ENCODE measurements at places on chromosomes 1 and 21.

DNA sequence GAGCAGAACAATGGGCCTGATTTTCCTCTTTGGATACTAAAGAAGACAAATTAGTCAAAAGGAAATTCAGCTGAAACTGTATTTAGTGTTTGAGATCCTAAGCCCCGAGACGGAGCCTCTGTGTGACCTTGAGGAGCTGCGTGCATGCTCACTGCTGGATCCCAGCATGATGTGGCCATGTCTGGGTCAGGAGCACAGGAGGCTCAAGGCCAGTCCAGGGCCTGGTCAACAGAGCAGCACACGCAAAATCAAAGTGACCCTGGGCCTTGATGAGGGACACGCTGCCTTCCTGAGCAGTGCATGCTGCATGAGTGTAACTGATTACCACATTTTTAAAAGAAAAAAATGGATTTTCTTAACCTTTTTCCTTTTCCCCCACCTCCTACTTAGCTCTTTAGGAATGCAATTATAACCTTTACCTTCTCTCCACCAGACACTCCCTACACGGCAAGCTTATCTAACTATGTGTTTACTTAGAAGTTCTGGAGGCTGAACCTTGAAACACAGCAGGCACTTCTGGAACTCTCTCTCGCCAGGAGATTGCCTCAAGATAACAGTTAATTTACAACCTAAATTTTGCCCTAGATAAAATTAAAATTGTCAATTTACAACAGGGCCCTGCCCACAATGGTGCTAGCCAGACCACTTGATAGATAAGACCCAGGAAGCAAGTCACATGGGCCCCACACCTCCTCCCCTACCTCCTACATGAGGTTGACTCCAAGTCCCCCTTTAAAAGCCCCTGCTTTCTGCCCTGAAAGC is 144.6 kb downstream of the LRIG2 start:
- DNase-seq, result no peak

- DNase-seq, result peak; percentile 89
These were observed 121.6 kb downstream of the SYT2 start for GRCh38 chr1:202588503-202589189.

GRCh38 chr1:85379203-85380136 is 85.5 kb downstream of the DDAH1 start:
- DNase-seq, result no peak

DNA sequence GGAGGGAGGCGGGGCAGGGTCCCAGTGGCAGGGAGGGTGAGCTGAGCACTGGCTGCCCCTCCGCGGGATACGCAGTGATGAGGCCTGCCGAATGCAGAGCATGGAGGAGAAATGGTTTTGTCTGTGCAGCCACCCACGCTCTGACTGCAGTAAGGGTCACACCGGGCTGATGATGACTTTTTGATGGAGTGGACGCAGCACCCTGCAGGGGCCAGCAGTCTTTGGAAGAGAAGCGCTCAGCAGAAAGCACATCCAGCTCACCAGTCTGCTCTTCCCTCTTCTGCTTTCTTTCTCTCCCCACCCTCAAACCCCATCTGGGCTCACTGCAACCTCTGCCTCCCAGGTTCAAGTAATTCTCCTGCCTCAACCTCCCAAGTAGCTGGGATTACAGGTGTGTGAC is 61.9 kb upstream of the ATP1A1 start:
- DNase-seq, result no peak

DNA sequence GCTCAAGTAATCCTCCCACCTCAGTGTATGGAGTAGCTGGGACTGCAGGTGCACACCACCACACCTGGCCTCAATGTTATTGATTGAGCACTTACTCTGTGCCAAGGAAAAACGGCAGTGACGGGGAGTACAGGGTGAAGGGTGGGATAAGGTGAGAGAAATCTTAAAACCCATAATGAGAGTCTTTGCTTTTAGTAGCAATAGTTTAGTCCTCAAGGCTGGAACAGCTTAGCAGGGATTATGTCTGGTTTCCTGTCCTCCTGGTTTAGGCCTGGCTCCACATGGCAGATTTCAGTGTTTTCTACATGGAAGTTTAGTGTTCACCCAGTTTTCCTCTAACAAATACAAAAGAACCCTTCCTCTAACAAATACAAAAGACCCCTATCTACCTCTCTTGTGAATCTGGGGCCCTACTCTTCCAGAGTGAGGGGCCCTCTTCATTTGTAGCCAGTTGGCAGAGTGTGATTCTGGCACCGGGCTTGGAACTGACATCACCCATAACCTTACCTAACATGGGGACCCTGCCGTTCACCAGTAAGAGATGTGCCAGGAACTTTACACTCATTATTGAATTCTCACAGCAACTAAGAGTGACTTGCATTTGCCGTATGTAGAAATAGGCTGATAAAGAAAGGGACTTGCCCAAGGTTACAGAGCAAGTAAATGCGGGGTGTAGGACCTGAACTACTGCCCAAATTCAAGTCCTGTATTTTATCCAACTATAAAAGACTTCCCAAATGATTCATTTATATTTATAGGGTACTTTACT is 6.9 kb downstream of the ZNF691 start:
- no peak for DNase-seq

GRCh38 chr1:229203030-229203751 is 67.7 kb upstream of the RAB4A start:
- peak; percentile 22 for DNase-seq

DNA sequence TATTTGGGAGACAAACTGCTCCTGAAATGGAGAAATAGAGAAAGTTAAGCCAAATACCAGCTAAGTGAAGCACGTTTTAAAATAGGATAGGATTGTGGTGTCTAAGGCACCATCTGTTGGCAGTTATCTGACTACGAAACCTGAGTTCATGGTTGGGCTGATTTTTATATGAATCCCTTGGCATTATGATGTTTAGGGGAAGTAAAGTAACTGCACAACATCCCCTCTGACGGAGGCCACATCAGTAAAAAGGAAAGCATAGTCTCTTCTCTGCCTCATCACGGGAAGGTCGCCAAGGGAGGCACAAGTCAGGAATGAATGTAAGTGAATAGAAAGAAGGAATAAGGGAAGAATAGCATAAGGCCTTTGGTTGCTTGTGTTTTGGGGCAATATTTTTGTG is 128.0 kb downstream of the PRRX1 start:
- DNase-seq, result no peak

DNA sequence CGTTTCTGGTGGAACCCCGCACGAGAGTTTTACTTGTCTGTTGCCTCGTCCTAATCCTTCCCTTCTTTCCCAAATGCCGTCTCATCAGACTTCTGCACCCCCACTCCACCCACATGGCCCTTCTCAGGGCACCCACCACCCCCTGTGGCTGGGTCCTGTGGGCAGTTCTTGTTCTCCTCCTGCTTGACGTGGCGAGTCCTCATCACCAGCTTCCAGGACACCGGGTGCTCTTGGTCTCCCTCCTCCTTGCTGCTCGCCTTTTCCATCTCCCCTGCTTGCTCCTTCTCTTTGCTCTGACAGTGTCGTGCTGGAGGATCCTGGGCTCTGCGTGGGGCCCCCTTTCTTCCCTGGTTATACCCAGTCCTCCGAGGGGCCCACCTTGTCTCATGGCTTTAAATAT is 51.8 kb downstream of the B3GALT5 start:
- no peak for DNase-seq

DNA sequence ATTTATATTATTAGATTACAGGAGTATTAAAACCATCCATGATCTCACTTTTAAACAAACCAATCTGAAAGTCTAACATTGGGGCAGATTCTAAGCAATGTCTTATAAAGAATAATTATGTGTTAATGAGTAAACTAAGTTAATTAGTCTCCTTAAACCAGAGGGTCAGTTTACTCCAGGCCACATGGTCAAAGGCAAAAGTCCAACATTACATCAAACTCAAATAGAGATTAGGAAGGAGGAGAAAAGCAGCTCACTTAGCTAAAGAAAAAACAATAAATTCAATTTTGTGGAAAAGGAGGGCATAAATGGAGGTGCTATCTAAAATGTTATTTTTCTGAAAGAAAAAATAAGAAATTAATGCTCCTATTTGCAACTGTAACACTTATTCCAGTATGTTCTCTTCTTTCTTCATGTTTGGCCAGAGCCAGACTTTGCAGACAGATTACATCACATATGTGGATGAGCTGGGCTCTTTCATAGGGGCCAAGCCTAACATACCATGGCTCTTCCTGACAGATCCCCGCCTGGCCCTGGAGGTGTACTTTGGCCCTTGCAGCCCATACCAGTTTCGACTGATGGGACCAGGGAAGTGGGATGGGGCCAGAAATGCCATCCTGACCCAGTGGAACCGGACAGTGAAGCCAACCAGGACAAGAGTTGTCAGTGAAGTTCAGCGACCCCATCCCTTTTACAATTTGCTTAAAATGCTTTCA is 24.3 kb upstream of the FMO2 start:
- no peak for DNase-seq

GRCh38 chr1:41875487-41875886 is 43.2 kb downstream of the HIVEP3 start:
- no peak for DNase-seq

DNA sequence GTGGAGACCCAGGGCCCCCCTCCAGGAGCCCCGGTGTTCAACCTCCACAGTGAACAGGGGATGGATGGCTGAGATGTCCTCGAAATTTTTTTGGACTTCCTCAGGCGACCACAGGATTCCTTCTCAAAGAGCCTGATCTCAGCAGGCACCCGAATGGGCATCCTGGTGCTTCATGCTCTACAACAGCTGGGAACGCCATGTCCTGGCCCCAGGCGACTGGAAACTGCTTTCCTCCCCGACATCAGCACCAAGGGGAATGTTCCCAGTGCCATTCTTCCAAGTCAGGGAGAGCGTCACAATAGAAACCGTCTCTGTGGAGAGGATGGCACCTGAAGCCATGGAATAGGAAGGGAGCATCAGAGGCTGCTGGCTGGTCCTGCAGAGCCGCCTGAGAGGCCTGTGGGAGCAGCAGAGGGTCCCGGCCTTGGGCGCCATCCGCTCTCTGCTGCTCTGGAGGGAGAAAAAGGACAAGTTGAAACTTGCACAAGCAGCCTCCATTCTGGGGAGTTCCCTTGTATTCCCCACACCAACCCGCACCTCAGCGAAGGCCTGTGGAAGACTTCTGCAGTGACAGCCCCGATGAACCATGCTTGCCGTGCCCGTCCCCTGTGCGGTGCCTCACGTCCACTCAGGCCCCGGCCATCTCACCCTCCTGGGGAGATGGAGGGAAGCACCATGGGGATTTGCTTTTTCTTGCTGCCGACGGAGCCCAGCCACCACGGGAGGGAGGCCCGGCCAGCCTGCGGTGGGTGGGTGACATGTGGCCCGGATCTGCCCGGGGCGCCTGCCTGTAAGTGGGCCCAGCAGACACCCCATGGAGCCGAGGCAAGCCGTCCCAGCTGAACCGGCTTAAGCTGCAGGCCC is 2.3 kb upstream of the ADARB1 start:
- no peak for DNase-seq

GRCh38 chr1:103489935-103490334 is 35.6 kb upstream of the RNPC3 start:
- peak; percentile 61 for DNase-seq

GRCh38 chr1:218383681-218384080 is 38.5 kb downstream of the TGFB2 start:
- peak; percentile 49 for DNase-seq

DNA sequence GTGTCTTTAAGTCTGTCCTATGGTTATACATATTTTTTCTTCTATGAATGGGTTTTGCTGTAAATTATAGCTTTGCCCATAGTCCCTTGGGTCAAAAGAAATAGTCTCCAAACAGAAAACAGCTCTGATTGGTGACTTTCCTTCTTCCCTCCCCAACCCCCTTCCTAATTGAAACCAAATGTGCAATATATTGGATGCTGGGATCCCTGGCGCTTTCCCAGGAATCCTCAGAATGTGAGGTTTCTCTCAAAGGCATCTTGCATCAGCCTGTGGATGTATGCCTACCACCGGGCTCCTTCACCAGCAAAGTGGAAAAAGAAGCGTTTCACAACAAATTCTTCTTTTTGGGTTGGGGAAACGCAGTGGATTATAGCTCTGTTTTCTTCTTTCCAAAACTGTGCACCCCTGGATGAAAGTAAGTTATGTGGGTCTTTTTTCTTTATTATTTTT is at the start of gene DDR2:
Gene DDR2 (plus strand): TSS at position 248 of the 450 bp plus-strand sequence. CDS start 86,600 bp downstream, outside the sequence.
- no peak for DNase-seq

GRCh38 chr1:20061866-20062265 is 8.1 kb upstream of the PLA2G5 start:
- DNase-seq, result no peak

GRCh38 chr1:58929671-58930325 is 146.0 kb upstream of the JUN start:
- peak; percentile 77 for DNase-seq

DNA sequence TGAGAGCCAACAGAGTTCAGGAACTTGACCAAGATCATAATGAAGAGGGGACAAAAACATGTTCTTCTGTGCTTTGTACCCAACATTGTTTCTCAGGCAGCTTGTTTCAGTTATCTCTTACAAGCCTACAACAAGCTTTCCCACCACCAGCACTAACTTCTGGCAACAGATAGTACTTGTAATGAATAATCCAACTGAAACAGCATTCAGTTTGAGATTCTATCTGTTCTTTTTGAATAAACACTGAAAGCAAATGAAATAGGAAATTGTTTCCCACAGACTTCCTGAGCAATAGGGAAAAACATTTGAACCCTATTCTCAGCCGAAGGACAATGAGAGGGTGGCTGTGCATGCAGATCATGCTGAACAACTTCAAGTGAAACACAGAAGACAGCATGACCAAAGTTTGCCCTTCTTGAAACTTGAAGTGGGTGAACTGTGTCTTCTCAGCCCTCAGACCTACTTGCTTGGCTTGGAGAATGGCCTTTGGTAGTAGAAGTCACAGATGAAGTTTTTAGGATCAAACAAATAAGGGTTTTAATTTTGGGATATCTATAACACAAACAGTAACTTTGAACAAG is 11.2 kb upstream of the HOOK1 start:
- no peak for DNase-seq

DNA sequence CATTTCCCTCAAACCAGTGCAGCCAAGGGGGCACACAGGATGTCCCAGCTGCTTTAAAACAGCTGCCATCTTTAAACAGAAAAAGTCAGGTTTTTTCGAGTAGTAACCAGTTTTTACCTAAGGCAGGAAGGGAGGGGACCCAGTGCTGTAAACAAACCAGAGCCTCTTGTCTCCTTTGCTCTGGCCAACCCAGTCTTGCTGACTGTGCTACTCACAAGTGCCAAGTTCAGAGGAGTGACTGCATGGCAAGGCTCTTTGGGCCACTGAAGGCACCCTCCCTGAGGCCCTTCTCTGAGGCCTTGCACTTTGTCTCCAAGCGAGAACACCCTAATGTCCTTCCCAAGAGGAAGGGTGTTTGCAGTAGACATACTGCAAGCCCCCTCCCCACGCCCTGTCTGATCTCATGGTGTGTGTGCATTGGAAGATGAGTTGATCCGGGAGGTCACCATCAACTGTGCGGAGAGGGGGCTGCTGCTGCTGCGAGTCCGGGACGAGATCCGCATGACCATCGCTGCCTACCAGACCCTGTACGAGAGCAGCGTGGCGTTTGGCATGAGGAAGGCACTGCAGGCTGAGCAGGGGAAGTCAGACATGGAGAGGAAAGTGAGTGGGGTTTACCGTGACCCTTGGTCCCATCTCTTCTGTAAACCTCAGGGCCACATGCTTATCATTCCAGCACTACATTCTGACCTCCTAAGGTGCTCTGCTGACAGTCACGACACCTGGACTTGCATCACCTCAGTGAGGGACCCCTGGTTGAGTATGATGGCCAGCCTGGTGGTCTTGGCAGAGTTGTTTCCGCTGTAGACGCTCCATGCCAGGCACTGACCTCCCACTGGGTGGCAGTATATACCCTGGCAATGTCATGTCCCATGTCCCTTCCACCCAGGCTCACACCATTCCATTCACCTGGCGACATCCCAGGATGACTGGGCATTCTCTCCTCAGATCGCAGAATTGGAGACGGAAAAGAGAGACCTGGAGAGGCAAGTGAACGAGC is 4.7 kb downstream of the DNALI1 start:
- DNase-seq, result peak; percentile 16
